ENCODE measurements at places on chromosomes 12 and 14.

- DNase-seq, result no peak
Measured at GRCh38 chr14:75435473-75435872, 7.7 kb downstream of the JDP2 start.

GRCh38 chr12:43797561-43798217, 8.4 kb downstream of the TWF1 start:
- DNase-seq, result no peak

- no peak for DNase-seq
Measured at GRCh38 chr12:26810330-26810729, 22.7 kb downstream of the ITPR2 start.

GRCh38 chr14:26400373-26400772, 197.5 kb downstream of the NOVA1 start:
- no peak for DNase-seq

DNA sequence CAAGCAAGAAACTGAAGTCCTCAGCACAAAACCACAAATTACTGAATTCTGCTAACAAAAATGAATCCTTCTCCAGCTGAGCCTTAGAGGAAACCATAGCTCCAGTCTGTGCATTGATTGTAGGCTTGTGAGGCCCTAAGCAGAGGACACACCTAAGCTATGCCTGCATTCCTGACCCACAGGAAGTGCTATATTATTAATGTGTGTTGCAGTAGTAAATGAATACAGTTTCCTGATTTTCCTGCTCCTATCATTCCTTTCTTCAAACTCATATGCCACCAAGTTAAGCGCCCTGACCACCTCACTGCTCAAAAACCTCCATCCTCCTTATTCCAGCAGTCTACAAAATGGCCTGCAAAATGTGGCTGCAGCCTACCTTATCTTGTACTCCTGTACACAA, 151.9 kb upstream of the ABCD2 start:
- DNase-seq, result no peak

- no peak for DNase-seq
Measured at GRCh38 chr14:65536781-65537423, 124.4 kb downstream of the FUT8 start.

GRCh38 chr14:31596342-31597095, 35.3 kb downstream of the NUBPL start:
- DNase-seq, result no peak

- DNase-seq, result peak; percentile 33
Measured at GRCh38 chr14:97306133-97306759, 509.1 kb downstream of the VRK1 start.

DNA sequence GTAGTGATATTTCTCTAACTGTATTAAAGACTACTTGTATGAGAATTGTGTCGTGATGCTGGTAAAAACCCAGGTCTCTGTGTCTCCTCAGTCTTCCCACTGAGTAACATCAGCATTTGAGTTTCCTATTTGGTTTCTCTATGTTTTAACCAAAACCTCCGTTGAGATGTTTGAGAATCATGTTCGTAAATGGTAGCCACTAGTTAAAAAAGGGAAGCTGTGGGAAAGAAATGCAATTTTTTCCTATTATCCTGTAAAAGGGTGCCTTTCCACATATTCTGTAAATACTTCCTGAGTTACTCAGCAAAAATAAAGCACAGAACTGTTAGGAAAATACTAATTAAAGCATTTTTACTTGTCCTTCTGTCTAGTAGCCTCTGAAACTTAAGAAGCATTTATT, 7.0 kb downstream of the CLEC1B start:
- DNase-seq, result no peak

DNA sequence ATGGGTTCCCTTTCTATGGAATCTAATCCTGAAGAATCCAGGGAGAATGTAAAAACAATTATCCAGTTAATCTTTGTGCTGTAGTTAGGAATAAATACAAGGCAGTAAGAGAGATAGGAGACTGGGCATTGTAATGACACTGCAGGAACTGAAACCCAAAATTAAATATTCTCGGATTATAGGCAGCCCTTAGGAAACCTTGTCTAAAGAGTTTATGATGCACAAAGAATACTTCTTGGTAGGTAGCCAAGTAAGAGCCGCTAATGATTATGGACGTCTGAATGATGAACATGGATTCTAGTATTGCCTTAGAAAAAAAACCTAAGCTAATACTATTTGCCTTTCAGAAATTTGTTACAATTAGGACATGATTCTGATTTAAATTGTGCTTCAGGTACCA, 165.4 kb upstream of the LRIG3 start:
- no peak for DNase-seq

DNA sequence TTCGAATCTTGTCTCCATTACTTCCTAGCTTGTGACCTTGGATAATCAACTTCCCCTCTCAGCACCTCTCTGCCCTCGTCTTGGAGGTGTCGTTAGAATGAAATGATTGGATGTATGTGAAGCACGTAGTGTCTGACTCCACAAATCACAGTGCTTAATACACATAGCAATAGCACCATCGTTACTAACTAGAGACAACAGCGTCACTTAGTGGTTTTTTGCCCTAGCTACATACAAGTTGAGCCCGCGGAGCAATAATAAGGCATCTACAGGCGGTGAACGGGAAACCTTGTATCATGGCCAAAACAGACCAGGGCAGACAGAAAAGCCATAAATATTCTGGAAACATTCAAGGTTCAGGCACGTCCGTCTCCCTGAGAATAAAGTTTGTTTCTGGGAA, 154.9 kb downstream of the ASCL4 start:
- no peak for DNase-seq

DNA sequence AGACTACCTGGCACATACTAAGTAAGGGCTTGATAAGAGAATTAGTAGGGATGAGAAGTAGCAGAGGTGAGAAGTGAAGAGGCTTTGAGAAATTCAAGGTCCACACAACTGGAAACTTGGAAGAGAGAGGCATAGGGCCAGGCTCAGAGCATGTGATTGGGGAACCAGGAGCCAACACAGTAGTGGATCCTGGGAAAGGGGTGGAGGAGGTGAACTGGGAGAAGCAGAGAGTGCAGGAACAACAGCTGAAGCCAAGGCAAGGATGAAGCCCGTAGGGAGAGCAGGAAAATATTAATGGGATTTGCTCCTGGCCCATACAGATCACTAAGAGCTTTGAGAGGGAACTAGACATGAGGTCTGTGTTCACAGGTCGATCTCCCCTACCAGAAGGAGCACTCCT, 1.4 kb upstream of the ITGB7 start:
- no peak for DNase-seq

DNA sequence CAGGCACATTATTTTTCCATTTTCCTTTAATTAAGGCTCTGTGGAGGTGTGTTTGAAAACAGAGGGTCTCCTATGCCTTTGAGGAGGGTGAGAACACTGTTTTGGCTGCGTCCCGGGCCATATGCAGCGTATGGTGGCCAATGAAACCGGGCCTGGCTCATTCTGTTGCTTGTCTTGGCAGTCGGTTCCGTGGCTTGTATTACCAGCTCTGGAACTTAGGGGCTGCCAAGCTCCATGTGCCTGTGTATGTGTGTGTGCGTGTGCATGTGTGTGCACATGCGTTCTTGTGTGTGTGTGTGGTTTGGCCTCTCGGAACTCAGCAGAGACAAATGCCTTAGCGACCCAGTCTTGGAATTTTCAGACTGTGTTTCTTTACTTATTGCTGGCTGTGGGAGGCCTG, 2.7 kb downstream of the JDP2 start:
- DNase-seq, result no peak

GRCh38 chr14:73945159-73945670, 4.7 kb downstream of the FAM161B start:
- DNase-seq, result no peak

DNA sequence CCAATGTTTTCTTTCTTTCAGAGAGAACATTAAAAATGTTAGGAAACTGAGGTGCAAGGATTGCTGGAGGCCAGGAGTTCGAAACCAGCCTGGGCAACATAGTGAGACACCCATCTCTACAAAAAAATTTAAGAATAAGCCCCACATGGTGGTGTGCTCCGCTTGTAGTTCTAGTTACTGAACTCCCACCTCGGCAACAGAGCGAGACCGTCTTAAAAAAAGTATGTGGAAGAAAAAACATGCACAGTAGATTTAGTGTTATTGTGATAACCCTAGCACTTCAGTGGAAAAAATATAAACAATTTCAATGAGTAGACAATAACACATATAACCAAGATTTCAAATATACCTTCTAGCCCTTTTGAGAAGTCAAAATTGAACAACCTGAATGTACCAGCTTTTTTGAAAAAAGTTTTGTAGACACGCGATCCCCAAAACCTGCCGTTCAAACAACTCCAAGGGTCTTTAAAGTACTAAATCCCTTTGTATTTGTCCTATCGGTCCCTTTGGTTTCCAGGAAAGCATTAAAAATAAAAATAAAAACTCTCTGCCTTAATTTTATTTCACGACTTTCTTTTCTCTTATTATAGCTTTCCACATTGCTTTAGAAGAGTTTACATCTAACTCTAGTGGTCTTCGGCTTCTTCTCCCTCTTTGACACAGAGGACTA, 1.0 kb upstream of the ANO6 start:
- DNase-seq, result no peak

- DNase-seq, result no peak
Measured at GRCh38 chr12:130608831-130609230, 107.3 kb downstream of the RIMBP2 start.

DNA sequence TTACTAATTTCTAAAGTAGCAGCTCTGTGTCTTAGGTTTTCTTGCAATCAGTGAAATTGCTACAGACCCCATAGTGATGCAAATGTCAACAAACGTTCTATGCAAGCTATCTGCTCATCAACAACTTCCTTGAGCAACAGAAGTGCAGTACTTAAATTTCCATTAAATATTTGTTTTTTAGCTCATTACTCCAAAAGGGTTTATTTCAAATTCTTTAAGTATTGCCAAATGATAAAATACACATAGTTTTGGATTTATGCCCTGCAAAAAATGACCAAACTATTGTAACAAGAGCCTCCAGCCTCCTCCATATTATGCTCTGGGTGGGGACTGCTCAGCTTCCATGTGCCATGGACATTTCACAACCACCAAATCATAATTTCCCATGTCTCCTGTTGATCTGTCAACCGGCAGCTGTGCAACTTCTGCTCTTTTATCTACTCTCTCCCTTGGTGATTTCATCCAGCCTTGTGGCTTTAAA, 4.4 kb downstream of the BDKRB1 start:
- DNase-seq, result no peak

DNA sequence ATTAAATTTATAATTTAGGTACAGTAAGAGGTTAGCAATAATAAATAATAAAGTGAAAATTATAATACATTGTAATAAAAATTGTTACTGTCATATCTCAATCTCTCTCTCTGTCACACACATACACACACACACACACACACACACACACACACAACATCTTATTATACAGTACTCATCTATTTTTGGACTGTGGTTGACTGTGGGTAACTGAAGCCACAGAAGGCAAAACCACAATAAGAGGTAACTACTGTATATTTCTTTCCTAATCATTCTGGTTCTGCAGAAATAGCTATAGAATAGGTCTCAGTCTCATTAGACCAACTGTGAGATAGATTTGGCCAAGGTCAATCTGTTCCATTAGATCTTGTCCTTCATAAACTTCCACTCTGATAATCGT, 33.1 kb upstream of the PTPRO start:
- DNase-seq, result no peak

DNA sequence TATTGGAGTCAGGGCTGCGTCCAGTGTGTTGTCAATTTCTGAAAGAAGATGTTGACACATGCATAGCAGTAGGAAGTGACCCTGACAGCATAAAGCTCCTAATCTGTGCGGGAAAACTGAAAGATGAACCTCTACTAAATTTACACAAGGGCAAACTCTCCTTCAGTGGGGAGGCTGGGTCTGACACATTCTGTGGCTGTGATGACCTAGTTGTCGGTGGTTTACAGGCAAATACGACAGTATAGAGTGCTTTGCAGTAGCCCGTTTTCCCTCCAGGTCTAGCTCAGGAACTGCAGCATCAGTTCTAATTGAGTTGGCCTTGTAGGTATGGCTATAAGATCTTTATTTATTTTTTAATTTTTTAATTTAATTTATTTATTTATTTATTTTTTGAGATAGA, 14.8 kb upstream of the GABARAPL1 start:
- no peak for DNase-seq

DNA sequence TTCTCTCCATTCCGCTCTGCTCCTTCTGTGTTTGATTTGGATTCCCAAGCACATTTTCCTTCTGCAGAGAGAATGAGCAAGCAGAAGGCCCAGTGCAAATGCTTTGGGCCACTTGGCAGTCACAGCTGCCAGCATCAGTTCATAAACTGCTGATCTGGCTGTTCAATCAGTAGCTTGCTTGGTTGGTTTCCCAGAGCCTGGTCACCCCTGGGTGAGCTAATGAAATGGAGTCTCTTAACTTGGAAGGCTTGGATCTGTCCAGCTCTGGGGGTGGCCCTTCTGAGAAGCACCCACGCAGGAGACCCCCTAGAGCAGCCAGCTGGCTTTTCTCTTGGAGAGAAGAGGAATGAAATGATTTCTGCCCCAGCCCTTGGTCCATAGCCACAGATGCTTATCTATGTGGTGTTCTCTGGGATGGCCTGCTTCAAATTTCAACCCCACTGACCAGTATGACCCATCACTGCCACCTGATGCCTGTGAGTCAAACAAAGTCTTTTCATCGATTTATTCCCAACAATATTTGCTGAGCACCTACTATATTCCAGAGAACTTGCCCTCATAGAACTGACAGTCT, 30.3 kb downstream of the FAIM2 start:
- DNase-seq, result no peak

DNA sequence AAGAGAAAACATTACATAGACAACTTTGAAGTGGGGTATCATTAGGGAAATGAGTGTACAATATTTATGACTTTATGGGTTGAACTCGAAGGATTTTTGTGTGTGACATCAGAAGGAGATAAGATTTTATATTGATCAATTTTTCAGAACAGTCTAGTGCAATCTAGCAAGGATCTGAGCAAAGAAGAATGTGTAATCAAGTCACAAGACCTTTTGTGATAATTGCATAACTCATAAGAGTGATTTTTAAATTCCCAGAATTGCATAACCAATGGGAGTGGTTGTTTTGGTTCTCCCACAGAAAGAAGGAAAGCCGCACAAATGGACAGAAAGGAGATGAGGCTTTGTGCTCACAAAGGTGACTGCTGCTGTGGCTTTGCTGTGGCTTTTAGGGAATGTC, 441.8 kb upstream of the FLRT2 start:
- no peak for DNase-seq

DNA sequence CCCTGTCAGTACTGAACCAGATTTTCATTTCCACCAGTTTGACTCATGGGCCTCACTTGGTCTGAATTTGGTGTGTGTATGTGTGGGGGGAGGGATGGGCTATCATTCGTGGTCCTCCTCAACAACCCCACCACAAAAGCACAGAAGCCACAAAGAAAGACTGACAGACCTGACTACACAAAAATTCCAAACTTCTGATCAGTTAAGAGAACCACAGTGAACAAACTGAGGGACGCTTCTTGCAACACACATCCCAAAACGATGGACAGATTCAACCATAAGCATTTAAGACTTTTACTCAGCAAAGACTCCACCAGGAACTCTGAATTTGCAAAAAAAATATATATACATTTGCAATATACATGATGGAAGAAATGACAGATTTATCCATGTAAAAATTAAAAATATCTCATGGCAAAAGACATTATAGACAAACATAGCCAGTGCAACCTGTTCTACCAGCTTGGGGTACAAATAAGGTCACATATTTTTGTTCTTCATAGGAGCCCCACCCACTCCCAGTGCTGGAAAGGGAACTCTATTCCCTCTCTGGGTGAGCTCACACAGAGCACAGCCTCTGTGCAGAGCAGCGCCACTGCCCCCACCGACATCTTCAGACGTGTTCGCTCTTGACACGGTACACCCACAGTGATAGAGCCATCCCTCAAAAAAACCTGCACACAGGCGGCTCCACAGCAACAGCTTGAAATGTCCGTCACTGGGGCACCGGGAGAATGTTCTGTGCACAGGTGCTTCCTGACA, 49.7 kb downstream of the JAG2 start:
- DNase-seq, result no peak

GRCh38 chr12:83074358-83074894, 387.7 kb downstream of the TMTC2 start:
- no peak for DNase-seq
